Stromal cell of bone marrow (primary cell): ENCODE measurements at places on chromosomes 12 and 14.

DNA sequence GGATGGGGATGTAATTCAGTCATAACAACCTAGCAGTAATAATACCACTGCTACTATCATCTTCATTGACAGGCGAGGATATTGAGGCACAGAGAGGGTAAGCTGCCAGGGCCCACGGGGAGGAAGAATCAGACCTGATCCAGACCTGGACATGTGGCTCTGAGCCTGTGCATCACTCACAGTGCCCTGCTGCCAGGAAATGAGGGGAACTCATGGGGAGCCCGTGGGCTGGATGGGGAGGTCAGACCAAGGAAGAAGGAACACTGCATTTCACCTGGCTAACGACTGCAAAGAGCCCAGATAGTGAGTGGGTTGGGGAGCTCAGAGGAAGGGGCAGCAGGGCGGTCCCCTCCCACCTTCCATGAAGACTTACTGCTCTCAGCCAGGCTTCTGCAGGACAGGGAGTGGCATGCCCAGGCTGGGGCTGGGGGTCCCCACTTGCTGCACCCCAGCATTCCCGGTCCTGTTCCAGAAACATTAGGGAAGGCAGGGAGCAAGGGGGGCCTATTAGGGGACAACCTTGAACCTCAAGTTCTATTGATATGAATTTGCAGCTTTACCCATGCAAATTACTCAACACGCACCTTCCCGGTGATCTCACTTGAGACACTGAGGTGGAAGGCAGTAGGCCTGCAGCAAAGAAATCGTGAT, 37.7 kb downstream of the CALM1 start:
- DNase-seq: no peak

GRCh38 chr12:117192057-117192456, 1.8 kb upstream of the FBXO21 start:
- no peak for DNase-seq

GRCh38 chr14:73339846-73340595, 102.7 kb downstream of the PAPLN start:
- DNase-seq: no peak

DNA sequence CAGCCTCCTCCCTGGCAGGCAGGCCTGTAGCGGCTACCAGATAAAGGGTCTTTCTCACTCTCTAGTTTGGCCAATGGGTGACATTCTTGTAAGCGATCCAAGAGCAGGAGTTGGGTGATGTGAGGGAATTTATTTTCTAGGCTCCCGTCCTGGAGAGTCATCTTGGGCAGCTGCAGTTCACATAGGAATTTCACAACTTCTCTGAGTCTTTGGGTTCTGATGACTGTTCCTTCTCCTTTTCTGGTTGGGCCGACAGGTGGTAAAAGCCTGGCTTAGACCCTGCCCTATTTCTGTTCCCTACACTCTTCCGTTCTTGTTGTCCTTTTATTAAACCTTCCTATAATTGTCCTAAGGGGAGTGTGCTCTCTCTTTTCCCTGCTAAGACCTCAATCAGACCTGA, 42.6 kb upstream of the POC1B start:
- no peak for DNase-seq

DNA sequence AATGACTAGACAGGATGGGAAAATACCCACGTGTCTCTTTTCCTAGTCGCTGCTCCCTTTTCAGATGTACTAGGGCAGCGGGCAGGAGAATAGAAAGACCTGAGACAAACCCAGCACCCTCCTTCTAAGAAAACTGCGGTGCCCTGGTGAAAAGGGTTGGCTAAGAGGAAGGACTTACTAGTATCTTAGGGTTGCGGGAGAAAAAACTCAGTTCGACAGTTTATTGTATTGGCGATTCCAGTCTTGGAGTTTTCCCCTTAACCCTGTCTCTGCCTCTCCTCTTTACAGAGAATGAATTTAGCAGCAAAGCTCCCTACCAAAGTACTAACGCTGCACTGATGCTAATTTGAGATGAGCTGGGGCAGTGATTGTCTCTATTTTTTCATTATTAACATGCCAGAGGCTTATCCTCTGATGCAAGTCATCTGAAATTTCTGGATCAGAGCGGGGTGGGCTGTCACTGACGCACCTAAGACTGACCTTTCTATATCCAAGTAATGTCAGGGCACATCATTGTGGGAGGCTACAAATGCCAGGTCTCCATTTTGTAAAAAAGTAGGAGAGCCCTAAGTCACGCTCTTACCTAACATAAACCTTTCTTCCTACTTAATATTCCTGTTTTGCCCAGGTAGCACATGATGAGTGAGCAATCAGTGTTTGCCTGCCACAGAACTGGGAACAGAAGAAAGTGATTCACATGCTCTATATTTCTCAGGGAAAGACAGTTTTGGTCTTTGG, 916 bp upstream of the PAWR start:
- no peak for DNase-seq
